Fibroblast of mammary gland (primary cell): ENCODE measurements at places on chromosomes 12 and 14.

DNA sequence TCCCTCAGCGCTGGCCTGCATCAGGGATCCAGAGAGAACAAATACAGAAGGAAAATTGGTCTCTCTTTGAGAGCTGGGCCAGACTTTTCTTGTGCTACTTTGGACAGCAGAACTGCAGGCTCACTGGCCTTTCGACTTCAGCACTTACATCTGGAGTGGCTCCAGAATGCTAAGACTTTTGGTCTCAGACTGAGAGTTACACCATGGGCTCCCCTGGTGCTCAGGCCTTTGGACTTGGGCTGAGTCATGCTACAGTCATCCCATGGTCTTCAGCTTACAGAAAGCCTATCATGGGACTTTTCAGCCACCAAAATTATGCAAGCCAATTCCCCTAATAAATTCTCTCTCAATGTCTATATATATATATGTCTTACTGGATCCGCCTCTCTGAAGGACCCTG is 9.0 kb upstream of the CD163 start:
- peak; percentile 99 for DNase-seq

GRCh38 chr12:57164966-57165625 is 17.7 kb upstream of the LRP1-AS start:
- peak; percentile 58 for DNase-seq

DNA sequence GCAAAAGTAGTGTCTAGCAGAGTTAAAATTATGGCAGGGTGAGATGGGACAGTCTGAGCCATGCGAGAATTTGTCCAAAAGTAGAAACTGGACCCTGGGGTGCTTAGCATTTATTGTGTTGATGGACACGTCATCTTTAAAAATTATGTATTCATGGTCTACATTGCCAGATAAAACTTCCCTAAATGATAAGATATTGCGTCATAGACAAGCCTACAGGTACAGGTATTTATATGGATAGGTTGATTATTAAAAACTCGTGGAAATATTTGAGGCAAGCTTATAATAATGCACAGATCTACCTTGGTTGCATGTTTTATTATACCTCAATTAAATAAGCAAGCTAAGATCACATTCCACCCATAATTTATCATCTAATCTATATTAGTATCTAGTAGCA is 196.0 kb upstream of the PDZRN4 start:
- no peak for DNase-seq

DNA sequence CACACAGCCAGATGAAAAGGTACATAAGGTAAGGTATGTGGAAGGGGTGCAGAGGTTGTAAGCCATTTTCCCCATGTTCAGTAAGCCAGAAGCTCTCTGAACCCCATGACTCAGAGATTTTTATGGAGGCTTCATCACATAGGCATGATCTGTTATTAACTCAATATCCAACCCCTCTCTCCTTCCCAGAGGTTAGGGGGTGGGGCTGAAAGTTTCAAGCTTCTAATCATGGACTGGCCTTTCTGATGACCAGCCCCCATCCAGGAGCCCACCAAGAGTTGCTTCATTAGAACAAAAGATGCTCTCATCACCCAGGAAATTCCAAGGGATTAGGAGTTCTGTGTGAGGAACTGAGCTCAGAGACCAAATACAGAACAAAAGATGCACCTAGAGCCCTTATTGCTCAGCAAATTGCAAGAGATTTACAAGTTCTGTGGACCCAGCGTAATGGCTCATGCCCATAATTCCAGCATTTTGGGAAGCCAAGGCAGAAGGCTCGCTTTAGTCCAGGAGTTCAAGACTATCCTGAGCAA is 103.2 kb upstream of the DAAM1 start:
- no peak for DNase-seq

DNA sequence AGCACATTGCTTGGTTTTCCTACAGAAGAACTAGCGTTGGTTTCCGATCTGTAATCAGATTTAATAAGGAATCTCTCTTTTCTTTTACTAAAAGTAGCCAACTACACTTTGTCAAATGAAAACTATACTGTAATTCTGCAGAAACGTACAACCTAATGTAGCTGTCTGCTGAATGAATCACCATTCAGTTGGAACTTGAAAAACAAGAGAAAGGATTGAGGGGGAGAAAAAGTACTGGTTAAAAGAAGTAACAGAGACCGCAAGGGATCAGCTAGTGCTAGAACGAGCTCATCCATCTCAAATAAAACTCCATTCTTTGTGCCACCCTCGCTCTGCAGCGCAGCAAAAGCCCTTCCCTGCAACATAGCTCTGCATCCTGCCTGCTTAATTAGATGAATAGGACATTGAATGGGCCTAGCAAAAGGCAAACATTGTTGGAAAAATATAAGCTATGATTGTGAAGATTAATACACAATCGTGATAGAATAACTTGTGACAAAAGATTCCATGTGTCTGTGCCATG is 2.6 kb downstream of the GARIN2 start:
- peak; percentile 2 for DNase-seq

GRCh38 chr12:47773062-47773857 is at the start of gene SLC48A1:
TSS of gene SLC48A1 (plus strand) at chr12:47773238. CDS start at chr12:47773305, 67 bp downstream.
- DNase-seq: peak; percentile 25

DNA sequence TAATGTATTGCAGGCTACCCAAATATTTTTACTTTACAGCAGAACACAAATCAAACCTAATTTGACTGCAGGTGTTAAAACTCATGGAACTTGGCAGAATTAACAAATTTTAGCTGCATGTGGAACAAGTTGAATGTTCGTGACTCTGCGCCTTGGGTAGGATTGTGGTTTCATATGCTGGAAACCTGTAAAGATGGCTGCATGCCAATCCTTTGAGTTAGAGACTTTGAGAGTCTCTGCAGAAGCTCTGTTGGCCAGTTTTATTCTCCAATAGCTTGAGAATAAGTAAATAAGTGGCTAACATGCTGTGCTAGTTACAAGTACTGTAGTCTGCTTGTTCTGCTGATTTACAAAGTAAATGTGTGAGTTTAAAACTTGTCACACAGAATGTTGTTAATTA is 77.8 kb downstream of the PDE6H start:
- DNase-seq: no peak

DNA sequence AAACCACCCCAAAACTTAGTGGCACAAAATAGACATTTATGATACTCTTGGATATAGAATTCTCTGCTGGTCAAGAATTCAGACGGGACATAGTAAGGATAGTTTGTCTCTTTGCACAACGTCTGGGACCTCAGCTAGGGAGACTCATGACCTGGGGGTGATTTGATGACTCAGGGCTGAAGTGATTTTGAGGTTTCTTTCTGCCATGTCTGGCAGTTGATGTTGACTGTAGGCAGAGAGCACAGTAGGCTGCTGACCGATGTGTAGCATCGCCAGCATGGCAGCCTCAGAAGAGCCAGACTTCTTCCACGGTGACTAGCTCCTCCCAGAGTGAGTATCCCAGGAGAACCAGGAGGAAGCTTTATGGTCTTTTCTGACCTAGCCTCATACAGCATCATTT is 88.9 kb upstream of the FRMD6 start:
- peak; percentile 74 for DNase-seq

DNA sequence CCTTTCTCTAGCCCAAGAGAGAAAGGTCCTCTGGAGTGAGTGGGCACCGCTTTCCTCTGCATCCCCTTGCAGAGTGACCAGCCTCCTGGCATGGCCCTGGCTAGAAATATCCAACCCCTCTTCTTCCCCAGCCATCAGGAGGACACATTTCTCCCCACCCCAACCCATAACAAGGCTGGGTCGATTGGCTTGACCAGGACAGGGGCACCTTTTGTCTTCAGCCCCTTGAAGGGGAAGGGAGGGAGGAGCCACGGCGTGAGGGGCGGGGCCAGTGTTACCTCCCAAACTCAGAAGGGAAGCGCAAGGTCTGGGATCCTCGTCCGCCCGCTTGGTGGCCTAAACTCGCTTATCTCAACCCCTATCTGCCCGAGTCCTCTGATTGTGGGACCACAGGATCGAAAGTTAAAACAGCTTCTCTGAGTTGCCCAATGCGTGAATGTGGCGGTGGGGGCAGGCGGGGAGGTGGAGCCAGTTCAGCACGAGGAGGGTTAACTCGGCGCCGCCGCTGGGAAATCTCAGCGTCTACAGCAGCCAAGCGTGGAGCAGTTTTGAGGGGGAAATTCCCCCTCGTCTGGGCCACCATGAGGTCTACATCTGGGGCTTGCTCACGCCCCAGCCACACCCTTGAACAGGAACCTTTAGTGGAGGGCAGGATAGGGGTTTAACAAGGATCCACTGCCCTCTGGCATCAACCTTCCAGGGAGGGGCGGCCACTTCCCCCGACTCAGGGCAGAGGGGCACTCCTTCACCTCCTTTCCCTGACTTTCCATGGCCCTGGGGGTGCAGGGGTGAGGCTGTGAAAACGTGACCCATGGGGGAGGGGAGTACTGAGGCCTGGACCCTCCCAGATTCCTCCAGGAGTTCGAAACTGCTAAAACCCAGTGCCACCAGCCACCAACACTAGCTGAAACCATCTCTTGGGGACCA is 795 bp downstream of the STAT6 start:
- DNase-seq: peak; percentile 40

GRCh38 chr12:120718055-120718454 is 7.6 kb upstream of the ACADS start:
- no peak for DNase-seq

DNA sequence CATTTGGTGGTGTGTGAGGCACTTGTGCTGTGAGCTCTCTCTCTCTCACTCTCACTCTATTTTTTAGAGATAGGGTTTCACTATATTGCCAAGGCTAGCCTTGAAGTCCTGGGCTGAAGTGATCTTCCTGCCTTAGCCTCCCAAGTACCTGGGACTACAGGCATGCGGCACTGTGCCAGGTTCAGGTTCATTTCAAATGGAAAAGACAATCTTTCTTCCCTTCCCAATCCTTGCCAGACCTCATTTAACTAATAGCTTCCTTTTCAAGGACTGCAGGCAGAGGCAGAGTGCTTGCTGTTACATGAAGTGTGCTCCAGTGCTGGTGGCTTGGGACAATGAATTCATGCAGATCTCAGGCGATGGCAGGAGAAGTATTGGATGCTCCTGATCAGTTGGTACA is 73.2 kb upstream of the BICD1 start:
- DNase-seq: no peak

GRCh38 chr14:105568859-105569766 is 42.7 kb downstream of the TMEM121 start:
- no peak for DNase-seq

- DNase-seq: no peak
Measured at GRCh38 chr12:131694116-131694838, 16.6 kb upstream of the SFSWAP start.

DNA sequence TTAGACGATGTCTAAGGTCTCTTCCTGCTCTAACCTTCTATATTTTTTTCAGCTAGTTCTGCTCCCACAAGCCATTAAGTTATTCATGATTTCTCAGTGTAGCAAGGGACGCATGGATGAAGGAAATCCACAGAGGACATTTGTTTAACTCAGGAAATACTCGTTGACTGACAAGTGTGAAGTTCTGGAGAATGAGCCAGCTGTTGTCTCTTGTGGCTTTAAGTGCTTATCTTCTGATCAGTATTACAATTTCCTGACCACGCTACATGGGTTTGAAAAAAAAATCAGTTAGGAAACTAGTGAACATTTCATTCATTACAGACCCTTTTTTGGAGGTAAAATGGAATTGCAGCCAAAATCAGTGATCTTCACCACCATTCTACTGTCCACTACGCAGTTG is 53.1 kb downstream of the GUCY2C start:
- DNase-seq: no peak

- peak; percentile 41 for DNase-seq
Measured at GRCh38 chr14:63909984-63910383, 57.2 kb downstream of the SYNE2 start.

DNA sequence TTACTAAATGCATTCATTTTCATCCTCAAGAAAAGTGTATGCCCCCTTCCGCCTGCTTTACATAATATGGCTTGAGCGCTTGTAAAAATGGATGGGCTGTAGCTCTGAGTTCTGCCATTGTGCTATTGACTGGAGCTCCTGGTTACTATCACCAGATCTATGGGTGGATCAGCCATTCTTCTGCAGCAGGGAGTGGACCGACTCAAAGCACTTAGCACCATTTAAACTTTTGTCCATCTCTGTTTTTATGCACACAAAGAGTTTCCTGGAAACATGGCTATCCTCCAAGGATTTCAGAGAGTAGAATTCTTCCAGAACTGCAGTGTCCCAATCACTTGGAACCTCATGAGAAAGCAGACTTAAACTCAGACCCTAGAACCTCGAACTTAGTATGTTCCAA is 4.5 kb upstream of the NUMB start:
- peak; percentile 60 for DNase-seq

- no peak for DNase-seq
Measured at GRCh38 chr14:73763396-73763795, 49.2 kb upstream of the PNMA1 start.

GRCh38 chr12:101940400-101940950 is 63.1 kb downstream of the DRAM1 start:
- DNase-seq: no peak

- no peak for DNase-seq
Measured at GRCh38 chr12:131894981-131895639, 688 bp downstream of the ULK1 start.
